ENCODE measurements at places on chromosomes 6 and 20.

- no peak for DNase-seq
Observed at GRCh38 chr6:149891259-149891658, 6.7 kb downstream of the RAET1E start.

DNA sequence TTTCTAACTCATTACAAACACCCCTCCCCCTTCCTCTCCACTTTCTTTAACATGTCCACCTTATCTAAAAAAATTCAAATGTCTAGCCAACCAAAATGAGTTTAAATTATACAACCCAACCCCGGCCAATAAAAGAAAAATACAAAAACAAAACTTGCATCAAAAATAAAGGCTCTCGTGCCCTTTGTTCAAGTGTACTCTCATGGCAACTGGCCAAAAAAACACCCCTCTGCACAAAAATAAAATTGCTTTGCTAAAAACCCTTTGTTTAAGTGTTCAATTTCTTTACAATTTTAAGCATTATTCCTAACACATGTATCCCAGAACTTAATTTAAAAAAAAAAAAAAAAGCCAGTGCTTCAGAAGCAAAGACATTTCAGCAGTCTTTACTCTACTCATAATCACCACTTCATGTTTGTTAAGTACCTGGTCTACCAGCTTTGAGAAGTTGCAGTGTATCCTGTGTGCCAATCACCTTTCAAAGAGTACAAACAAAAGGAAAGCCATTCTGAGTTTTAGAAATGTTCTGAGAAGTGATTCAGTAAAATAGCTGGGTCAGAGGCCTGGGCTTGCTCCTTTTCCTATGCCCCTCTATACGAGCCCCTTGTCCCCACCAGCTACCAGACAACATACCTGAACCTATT is 87.5 kb downstream of the MDN1 start:
- no peak for DNase-seq

DNA sequence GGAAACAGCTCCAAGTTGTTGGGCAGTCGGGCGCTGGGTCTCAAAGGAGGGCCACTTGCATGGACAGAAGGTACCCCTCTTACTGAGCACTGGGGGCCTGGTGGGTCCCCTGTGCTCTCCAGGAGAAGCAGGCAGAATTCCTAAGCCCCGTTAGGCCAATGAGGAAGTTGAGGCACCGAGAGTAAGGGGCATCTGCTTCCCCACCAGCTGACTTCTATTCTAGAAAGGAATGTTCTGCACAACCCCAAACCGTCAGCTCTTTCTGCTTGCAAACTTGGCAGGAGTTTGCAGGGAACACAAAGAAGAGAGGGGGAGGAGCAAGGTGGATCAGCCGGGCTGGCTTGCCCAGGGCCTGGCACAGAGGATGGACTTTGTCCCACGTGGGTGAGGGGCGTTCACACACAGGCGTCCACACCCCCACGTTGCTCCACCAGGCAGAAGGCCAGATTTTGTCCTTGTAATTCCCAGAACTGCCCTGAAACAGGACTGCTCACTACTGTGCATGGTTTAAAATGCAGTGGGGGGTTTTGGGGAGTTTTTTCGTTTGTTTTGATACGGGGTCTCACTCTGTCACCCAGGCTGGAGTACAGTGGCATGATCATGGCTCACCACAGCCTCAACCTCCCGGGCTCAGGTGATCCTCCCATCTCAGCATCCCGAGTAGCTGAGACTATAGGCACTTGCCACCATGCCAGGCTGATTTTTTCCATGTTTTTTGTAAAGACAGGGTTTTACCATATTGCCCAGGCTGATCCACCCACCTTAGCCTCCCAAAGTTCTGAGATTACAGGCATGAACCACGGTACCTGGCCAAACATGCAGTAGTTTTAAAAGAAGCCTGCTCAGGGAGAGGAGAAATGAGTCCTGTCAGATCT is 93.3 kb downstream of the SNX5 start:
- peak; percentile 64 for DNase-seq

GRCh38 chr6:155534678-155535077 is 79.0 kb upstream of the NOX3 start:
- DNase-seq = no peak

DNA sequence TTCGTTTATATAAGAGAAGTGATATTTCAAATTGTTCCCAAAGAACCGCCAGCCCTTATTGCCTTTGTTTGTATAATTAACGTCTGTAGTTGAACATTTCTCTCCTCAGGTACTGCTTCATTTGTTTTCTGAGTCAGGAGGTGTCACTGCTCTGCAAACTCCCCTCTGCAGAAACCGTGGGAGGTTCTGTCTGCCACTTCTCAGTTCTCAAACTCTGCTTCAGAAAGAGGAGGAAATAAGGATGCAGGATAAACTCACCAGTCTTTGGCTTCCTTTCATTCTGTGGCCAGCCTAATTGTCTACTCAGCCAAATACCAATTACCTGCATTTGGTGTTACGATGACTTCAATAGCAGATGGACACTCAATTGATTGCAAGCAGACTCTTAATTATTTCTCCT is 149.8 kb downstream of the PAK5 start:
- DNase-seq = no peak

- DNase-seq = no peak
Observed at GRCh38 chr6:154908723-154909122, 86.4 kb upstream of the TIAM2 start.

- no peak for DNase-seq
Observed at GRCh38 chr6:31266567-31267360, 5.1 kb downstream of the HLA-C start.

GRCh38 chr6:156430386-156430785 is 346.8 kb upstream of the ARID1B start:
- no peak for DNase-seq

DNA sequence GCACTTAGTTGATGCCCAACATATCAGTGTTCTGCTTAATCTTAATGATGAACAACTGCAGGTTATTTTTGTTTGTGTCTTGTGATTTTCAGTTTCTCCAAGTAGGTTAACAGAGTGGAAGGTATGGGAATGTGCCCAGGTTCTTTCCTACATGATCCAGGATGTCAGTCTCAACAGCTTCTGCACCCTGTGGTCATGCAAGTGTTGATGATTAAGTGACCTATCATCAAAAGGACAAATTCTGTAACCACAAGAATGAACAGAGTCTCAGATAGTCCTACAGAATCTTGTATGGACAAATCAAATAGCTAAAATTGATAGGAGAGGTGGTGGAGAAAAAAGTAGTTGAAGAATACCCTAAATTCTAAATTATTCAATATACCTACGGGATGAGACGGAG is 26.1 kb downstream of the MAN1A1 start:
- DNase-seq = no peak

GRCh38 chr20:8744228-8744844 is 324.6 kb upstream of the PLCB4 start:
- DNase-seq = no peak

DNA sequence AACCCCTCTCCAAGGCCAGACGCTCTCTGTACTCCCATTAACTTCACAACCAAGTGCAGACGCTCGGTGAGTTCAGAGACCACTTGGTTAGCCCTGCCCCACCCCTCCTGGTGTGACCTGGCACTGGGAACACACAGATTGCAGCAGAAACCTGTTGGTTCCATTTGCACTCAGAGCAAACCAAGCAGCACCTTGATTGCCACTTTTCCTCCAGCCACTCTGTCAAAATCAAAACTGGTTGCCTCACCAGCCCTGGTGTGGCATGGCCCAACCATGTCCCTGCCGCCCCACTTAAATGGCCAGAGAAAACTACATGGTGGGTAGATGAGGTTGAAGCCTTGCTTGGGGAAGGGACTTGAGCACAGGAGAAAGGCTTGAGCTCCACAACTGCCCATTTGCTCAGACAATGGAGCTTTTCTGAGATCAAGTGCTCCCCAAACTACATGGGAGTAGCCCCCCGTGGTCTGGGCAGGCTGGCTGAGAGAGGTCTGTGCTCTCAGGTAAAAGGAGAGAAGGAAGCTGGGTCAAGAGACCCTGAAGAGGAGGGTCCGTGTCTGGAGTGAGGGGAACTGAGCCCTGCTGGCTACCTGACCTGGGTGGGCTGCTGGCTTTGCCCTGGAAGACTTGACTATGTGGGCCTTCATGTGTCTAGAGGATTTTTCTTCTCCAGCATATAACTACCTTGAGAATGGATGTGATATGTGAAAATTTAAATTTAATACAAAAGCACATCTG is 43.4 kb downstream of the PLCG1 start:
- no peak for DNase-seq

- no peak for DNase-seq
Observed at GRCh38 chr20:24915440-24915839, 33.6 kb upstream of the CST7 start.

GRCh38 chr6:46648869-46649492 is 3.6 kb downstream of the CYP39A1 start:
- DNase-seq = no peak

GRCh38 chr6:163331245-163331644 is 83.3 kb upstream of the QKI start:
- DNase-seq = no peak

DNA sequence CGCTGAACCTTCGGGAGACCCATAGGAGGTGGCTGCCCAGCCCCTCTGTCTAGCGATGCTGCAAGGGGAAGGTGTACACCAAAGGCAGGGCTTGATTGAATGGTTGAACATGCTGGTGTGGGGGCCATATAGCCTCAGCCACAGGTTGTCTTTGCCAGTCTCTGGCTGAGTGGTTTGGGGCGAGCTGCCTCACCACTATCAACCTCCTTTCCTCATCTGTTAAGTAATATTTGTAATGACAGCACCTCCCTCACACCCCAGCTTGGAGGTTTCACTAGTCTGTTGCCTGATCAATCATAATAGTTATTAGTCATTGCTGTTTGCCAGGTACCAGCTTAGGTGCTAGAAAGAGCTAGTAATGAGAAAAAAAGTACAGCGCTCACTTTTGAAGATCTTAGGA is 11.8 kb upstream of the ZNF831 start:
- no peak for DNase-seq

GRCh38 chr6:64774881-64775280 is 932.1 kb downstream of the EYS start:
- no peak for DNase-seq

GRCh38 chr6:142322504-142323198 is 20.8 kb downstream of the ADGRG6 start:
- no peak for DNase-seq

- no peak for DNase-seq
Observed at GRCh38 chr6:91106083-91106482, 519.2 kb upstream of the MAP3K7 start.

DNA sequence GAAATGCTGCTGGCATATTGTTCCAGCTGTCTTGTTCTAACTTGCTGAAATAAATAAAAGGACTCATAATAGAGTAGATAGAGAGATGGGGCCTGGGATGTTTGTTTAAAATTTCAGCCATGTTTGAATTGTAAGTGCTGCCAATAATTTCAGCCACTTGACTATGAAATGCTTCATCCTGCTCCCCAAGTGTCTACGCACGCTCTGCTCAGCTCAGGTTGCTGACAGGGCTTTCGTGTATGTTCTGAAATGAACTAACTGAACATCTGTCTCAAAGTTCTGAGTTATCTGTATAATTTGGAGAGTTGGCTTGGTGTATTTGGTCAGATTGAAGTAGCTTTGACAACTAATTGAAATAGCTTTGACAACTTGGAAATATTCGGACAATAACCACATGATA is 387.8 kb downstream of the BMP2 start:
- no peak for DNase-seq

DNA sequence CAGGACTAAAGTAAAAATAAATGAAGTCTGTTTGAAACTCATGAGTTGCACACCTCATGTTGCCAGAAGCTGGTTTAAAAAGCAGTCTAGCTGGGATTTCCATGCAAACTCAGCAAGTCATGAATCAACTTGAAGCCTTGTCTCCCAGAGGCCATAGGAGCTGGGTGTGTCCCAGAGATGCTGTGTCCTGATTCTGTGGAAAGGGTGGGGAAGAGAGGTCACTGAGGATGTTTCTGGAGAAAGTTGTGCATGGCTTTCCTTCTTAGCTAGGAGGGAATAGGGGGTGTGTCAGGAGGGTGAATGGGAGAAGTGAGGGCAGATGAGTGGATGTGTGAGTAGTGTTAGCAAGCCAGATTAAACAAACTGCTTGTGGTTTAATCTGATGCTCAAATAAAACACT is 111.3 kb downstream of the ADAT2 start:
- DNase-seq = no peak

- DNase-seq = no peak
Observed at GRCh38 chr6:7681449-7681848, 44.5 kb upstream of the BMP6 start.

DNA sequence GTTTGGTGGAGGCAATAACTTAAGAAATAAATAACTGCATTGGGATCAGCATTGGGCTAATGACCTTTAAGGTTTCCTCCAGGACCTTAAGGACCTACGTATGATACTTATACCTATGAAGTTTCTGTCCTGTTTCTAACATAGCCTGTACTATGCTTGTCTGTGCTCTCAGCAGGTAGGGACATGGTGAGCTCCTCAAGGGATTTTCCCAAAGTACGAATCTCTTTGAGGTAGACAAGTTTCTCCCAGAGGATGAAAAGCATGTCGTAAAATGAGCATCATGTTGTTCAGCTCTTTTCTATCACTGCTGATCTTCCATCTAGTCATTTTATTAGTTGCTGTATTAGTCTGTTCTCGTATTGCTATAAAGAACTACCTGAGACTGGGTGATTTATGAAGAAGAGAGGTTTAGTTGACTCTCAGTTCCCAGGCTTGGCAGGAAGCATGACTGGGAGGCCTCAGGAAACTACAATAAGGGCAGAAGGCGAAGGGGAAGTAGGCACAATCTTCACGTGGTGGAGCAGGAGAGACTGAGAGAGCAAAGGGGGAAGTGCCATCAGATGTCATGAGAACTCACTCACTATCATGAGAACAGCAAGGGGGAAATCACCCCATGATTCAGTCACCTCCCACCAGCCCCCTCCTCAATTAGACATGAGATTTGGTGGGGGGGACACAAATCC is 77.8 kb upstream of the TGM3 start:
- DNase-seq = no peak

DNA sequence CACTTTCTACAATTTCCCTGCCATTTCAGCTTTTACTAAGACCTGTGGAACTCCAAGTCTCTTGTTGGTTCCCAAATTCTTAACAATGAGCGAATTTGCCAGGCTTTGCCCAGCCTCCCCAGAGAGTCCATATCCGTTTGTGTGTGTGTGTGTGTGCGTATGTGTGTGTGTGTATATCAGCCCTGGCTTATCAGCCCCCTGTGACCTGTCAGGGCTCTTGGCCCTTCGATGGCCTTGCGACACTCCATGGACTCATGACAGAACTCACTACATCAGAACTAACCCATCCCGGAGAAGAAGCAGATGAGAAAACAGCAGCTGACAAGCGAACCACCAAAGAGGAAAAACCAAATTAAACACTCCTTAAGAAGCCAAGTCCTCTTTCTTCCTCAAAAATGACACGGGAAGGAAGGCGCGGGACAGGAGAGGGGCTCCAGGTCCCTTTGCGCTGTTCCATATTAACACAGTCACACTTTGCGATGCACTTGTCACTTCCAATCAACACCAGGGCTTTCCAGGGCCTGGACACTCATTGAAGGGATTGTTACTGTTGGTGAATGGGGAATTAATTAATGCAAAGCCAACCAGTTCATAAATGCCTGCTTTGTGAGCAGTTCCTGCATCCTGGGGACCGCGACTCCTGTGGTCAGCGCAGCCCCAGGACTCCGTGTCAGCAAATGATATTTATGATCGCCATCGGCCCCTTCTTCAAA is 524.0 kb downstream of the CD83 start:
- peak; percentile 93 for DNase-seq
